ENCODE measurements at places on chromosomes 5 and 9.

DNA sequence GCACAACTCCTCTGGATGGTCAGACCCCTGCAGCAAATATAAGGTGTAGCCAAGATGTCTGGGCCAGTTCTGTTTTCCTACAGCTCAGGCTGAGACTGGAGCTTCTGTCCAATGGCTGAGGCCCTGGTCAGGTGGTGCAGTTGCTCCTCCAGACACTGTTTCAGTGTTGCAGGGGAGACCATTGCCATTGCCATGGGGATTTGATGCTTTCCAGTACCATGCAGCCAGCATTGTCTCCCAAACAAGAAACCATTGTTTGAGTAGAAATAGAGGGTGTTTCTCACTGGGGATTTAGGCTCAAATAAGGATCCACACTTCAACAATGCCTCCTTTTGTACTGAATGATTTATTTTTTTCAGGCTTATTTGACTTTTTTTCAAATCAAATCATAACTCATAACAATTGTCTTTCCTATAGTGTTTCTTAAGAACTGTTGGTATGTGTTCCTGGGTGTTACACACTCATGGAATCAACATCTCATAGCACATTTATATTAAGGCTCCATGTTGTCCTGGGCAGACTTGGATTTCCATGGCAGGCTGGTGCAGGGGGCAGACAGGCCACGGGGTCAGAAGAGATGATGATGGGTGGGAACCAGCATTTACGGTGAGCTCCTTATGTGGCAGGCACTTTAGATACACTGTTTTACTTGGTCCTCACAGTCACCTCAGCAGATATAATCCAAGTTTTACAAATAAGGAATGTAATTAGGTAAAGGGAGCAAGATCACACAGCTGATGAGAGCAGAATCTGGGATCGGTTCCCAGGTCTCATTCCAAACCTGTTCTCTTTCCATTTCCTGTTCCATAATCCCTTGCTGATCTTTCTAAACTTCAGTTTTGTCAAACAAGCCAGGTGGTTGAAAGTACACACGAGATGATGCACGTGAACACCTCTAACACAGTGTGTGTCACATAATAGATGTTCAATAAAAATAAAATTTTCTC is 95.9 kb upstream of the GNAQ start:
- no peak for DNase-seq

DNA sequence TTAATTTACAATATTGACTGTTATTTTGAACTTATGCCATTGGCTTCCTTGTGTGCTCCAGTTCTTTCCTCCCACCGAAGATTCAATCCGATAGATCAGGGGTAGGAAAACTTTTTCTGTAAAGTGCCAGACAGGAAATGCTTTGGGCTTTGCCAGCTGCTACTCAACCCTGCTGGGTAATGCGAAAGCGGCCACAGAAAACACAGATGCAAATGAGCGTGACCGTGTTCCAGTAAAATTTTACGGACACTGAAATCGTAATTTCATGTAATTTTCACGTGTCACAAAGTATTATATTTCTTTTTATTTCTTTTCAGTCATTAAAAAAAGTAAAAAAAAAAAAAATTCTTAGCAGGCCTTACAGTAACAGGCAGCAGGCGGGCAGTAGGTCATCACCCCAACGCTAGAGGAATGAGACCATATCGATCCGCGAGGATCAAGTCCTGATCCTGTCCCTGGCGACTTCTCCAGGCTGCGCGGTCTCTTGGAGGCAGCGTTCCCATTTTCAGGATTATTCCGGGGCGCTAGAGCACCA is 599 bp downstream of the NMRK1 start:
- DNase-seq, result peak; percentile 70

DNA sequence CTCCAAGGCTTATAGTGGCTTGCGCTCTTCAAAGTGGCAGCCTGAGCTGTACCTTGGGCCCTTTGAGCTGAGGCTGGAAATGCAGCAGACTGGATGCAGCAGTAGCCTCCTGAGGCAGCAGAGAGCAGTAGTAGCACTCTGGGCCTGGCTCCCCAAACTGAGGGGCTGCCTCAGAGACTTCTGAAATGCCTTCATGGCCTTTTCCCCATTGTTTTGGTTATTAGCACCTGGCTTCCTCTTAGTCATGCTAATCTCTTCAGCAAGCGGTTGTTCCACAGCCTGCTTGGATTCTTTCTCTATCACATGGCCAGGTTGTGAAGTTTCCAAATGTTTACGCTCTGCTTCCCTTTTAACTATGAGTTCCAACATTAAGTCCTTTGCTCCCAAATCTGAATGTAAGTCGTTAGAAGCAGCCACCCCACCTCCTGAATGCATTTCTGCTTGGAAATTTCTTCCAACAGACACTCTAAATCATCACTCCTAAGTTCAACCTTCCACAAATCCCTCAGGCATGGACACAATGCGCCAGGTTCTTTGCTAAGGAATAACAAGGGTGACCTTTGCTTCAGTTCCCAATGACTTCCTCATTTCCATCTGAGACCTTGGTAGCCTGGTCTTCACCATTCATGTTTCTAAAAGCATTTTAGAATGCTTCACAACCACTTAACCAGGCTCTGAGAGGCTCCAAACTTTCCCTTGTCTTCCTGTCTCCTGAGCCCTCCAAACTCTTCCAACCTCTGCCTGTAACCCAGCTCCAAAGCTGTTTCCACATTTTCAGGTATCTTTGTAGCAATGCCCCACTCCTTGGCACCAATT is 145.8 kb downstream of the ZDHHC21 start:
- DNase-seq, result no peak

GRCh38 chr5:55903121-55903701 is 52.1 kb downstream of the IL31RA start:
- peak; percentile 78 for DNase-seq

GRCh38 chr5:159218595-159219023 is 9.3 kb upstream of the RNF145 start:
- no peak for DNase-seq

DNA sequence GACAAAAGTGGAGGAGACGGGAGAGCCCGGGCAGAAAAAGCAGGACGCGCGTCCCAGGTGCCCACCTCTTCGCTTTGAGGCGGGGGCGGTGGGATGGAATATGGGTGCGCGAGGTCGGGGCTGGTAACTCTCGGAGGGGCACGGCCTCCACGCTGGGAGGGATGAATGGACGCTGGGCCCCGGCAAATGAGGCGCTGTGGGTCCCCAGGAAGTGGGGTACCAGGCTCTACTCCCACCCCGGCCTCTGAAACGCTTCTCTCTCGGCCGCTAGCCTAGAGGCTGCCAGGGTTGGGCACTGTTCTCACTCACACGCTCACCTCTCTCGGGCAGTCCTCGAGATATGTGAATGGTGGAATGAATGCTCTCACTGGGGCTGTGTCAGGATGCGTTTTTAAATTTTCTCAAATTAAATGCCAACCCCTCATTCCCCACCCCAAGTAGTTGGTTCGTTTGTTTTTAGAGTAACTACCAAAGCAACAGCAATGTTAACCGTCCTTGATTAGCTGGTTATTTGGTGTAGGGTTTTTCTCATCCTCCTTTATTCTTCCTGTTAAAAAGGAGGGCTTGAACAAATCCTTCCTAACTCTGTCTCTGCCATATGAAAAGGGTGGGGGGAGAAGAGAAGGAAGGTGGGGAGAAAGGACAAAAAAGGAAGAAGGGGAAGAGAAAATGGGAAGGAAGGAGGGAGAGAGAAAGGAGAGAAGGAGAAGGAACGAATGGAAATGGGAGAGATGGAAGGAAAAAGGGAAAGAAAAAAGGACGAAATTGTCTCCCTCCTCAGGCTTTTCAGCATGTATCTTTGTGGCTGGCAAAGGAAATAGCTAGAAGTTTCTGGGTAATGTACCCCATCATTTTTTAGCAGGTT is 1.3 kb upstream of the EBF1 start:
- no peak for DNase-seq

GRCh38 chr9:109641372-109641659 is 138.7 kb upstream of the PALM2AKAP2 start:
- DNase-seq, result no peak

Measured in activated naive CD4-positive, alpha-beta T cell treated with anti-CD3 and anti-CD28 coated beads, Interleukin-2, amount 10 ng/mL, durations not matched to agents 7 days and 5 days (primary cell).